Activated naive CD4-positive, alpha-beta T cell treated with Interleukin-2 at 50 U/mL for 16 hours (primary cell): ENCODE measurements at places on chromosomes 4 and X.

DNA sequence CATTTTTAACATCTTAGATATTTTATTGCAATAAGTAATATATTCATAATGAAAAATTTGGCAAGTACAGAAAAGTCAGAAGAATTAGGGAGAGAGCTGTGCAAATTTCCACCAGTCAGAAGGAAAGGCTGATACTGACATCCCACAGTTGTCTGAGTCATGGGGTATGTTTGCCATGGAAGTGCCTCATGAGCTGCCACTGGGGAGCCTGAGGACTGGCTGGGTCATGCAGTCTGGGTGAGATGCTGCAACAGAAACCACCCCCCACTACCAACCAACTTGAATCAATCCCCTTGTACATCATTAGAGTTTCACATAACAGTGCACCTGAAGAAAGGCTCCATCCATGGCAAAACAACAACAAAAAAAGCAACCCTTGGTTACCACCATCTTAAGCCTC is 45.2 kb upstream of the ENPP6 start:
- DNase-seq: no peak

- DNase-seq: no peak
These were observed 55.5 kb downstream of the PJA1 start for GRCh38 chrX:69109706-69110105.

DNA sequence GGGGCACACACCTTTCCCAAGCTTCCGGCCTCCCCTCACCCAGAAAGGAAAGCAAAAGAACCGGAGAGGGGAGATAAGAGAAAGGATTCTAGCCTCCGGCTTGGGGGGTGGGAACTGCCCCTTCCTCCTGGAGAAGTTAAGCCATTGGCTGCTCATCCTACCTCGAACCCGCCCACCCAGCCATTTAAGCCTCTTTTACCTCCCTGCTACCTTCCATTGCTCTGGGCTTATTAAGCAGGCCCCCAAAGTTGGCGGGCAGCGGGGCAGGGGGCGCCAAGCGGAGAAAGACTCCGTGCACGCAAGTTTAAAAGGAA is 2.3 kb downstream of the MAML3 start:
- peak; percentile 51 for DNase-seq

DNA sequence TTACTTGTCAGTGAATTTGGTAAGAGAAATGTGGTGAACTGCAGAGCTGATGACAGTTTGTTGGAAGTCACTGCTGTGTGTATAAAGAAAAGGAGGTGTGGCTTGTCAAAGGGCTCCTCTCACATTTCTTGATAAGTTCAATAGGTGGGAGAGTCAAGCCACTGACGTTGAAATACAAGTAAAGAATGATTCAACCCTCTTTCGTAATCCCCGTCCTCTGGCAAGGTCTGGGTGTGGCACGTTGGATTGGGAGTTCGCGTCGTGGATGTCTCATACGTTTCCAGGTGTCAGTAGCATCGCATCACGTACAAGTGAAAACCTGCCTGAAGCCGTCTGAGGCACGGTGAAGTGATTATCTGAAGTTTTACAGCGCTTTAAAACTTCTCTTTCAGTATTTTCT is 76.4 kb downstream of the EGF start:
- DNase-seq: no peak

GRCh38 chrX:129665916-129666644 is 11.3 kb upstream of the APLN start:
- no peak for DNase-seq
